Muscle of back (tissue), 13 donors: ENCODE measurements at places on chromosomes 16 and 17. TPM values are rescaled to one million over a fixed set of nuclear protein-coding genes. Genes with fewer than 3 reads are reported as not detected.

The FBXO39 gene
- 0.12 TPM for polyA plus RNA-seq

The SAMD14 gene
- polyA plus RNA-seq: 5.3 TPM

The GLIS2 gene
- 20.4 TPM for polyA plus RNA-seq

The SLC38A8 gene
- polyA plus RNA-seq: not detected

The PRAC2 gene
- not detected for polyA plus RNA-seq

The LDHD gene
- 4.0 TPM for polyA plus RNA-seq

The RAB11FIP4 gene
- polyA plus RNA-seq: 0.83 TPM

The SPATA32 gene
- not detected for polyA plus RNA-seq

The IL34 gene
- polyA plus RNA-seq: 4.7 TPM

The GPR139 gene
- polyA plus RNA-seq: not detected

The HYDIN gene
- 1.9 TPM for polyA plus RNA-seq

The FSCN2 gene
- polyA plus RNA-seq: 2.1 TPM

The ASPHD1 gene
- polyA plus RNA-seq: 0.79 TPM
